Left renal cortex interstitium (tissue), 4 donors: ENCODE measurements at places on chromosomes 11 and 22.

DNA sequence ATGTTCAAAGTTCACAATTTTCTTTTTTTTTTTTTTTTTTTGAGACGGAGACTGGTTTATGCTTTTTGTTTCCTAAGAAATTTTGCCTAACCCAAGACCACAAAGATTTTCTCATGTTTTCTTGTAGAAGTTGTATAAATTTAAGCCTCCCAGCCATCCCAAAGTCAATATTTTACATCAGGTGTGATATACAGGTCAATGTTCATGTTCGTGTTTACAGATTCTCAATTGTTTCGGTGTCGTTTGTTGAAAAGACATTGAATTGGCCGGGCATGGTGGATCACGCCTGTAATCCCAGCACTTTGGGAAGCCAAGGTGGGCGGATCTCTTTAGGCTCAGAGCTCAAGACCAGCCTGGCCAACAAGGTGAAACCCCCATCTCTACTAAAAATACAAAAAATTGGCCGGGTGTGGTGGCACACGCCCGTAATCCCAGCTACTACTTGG is 15.4 kb downstream of the FRMD8 start:
- DNase-seq = no peak

GRCh38 chr11:95886462-95886861 is 37.4 kb downstream of the MTMR2 start:
- DNase-seq = no peak

- no peak for DNase-seq
Measured at GRCh38 chr11:20671856-20672546, 2.6 kb downstream of the NELL1 start.

DNA sequence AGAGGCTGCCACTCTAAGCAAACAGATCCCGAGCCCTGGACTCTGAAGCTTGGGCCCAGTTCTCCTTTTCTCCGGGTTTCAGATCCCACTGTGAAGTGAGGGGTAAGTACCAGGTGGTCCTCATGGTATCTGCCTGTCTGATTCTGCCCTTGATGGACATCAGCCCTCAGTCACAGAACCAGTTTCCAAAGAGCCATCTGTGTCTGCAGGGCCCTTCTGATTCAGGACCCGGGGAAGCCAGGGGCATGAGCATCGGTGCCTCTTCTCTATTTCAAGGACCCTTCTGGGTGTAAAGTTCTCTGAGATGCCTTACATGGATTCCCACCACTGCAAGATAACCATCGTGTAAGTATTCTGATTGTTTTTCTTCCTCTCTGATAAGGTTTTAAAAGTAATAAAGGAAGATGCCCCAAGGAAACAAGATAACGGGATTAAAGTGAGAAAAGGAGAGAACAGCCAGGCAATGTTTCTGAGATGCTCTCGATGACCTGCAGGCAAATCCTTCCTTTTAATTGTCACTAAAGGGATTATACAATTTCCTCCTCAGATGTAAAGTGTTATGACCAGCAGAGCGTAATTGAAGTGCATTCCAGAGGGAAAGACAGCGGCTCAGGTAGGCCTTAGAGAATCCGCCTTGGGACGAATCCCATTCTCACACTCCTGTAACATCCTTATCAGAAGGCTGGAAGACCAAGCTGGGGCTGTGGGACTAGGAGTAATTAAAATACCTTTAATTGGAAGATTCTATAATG is 924.3 kb downstream of the TBC1D22A start:
- no peak for DNase-seq

DNA sequence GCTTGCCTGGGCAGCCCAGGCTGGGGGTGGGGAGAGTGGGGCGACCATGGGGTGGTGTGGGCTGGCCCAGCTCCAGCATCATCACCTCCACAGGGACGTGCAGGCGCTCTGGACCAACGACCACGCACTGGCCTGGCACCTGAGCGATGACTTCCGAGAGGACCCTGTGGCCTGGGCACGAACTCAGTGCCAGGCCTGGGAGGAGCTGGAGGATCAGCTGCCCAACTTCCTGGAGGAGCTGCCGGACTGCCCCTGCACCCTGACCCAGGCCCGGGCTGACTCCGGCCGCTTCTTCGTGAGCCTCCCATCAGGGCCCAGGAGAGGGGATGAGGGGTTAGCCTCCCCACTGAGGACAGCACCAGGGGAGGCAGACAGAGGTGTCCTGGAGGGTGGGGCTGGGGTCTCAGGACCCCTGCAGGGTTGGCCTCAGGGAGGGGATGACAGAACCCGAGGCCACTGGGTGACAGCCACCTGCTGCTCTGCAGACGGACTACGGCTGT is 3.8 kb downstream of the SUSD2 start:
- no peak for DNase-seq

GRCh38 chr11:27313157-27313821 is 49.7 kb downstream of the CCDC34 start:
- no peak for DNase-seq

DNA sequence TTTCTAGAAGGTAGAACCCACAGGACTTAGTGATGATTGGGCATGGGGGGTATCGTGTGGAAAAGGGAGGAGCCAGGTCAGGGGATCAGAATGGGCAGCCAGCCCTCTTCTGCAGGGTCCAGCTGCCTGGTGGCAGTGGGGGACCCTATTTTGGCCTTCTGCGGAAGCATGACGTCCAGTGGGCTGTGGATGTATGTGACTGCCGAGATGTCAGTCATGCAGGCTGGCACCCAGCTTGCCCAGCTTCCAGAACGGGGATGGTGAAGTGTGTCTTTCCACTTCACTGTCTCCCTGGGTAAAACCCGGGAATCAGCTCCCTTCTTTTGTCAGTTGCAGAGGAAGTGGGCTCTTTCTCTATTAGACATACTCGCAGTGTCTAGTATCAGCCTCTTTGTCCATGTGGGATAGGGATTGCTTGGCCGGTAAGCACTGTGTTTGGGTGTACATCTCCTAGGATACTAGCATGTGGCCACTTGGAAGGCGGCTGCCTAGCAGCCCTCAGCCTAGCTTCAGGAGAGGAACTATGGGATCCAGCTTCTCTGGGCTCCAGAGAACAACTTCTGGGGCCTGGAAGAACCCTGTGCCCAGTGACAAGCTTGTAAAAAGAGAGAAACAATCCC is 51.4 kb downstream of the GRIK4 start:
- no peak for DNase-seq
